ENCODE measurements at places on chromosomes 7 and 10. TPM values are rescaled to one million over a fixed set of nuclear protein-coding genes. Genes with fewer than 3 reads are reported as not detected.

Gene BPGM
- total RNA-seq, result 11.9 TPM

Gene MOGAT3
- total RNA-seq, result not detected

Gene SPDYE8
- total RNA-seq, result not detected

Gene GPR158
- not detected for total RNA-seq

Gene IQUB
- total RNA-seq, result not detected

GRCh38 chr7:26376175-26376917 lies 84.7 kb downstream of the SNX10 start:
- DNase-seq, result peak; percentile 48

DNA sequence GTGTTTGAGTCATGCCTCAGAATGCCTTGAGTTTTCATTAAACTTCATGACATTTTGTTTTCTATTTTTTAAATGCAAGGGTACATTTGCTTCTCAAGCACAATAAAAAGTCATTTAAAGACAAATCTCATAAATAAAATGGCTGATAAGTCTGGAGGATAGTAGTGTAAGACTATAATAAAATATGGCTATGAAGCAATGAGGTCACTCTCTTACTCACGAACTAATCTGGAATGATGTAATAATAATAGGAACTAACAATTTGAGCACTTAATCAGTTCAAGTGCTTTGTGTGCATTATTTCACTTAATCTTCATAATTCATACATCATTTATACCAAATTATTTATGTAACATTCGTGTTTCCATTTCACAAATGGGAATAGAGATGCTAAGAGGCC lies 149.3 kb upstream of the CTTNBP2 start:
- DNase-seq, result no peak

- DNase-seq, result peak; percentile 28
Measured at GRCh38 chr7:153381275-153382040, 621.9 kb downstream of the ACTR3B start.

DNA sequence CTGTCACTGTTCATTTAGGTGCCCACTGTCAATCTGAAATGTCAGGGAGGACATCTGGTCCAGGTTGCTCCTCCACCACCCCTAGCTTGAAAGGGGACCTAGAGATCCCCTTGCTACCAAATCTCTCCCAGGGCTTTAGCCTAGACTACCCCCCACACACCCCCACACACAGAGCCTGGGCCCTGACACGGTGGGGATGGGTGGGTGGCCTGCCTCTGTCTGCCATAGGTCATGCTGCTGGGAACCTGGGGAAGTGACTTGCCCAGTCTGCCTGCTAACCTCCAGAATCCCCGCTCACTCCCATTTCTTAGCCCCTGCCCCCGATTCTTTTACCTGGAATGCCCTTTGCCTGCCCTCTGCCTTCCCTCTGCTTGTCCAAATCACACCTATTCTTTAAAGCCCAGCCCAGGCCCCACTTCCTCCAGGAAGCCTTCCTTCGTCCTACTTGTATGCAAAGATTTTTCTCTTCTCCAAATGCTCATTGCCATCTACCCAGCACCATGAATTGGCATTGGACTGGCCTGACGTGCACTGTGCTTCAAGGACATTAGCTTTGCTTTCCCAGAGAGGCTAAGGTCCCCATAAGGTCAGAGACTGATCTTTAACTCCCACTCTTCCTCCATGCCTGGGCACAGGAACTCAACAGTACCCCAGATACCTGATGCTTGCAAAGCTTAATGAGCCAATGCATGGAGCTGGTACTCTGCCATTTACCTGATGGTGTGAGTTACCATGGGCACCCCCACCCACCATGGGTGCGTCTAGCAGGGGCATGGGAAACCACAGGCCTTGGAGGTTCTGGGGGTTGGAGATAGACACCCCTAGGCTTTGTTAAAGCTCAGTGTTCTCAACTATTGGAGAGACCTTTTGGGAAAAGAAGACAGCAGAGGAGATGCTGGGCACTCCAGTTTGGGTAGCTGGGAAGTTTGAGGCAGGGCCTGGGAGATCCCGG lies 2.0 kb upstream of the SMARCD3 start:
- no peak for DNase-seq

DNA sequence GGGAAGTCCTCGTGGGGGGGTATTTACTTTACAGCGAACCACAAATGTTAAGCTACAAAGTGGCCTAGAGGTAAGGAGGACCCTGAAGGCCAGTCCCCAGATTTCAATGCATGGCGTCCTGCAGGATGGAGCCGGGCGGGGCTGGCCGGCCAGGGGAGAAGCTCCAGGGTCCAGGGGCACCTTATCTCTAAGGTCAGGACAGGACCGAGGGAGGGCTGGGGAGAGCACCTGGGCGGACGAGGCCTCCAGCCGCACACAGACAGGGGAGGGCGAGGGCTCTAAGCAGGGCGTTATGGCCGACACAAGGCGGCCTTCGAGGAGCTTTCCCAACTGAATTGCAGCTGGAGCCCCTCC lies 96.4 kb upstream of the DIP2C start:
- DNase-seq, result no peak

GRCh38 chr10:113524120-113524519 lies 28.7 kb upstream of the HABP2 start:
- no peak for DNase-seq

GRCh38 chr10:126734015-126734414 lies 63.5 kb upstream of the C10orf90 start:
- no peak for DNase-seq

- DNase-seq, result peak; percentile 16
Measured at GRCh38 chr10:43857206-43857930, 208.7 kb upstream of the ZNF32 start.

- DNase-seq, result no peak
Measured at GRCh38 chr7:13312307-13312706, 624.9 kb downstream of the ARL4A start.

GRCh38 chr10:50334273-50334672 lies 83.0 kb upstream of the ASAH2 start:
- no peak for DNase-seq

- no peak for DNase-seq
Measured at GRCh38 chr7:151078233-151079040, 2.2 kb downstream of the FASTK start.

- no peak for DNase-seq
Measured at GRCh38 chr10:78264361-78264760, 230.7 kb downstream of the RPS24 start.

DNA sequence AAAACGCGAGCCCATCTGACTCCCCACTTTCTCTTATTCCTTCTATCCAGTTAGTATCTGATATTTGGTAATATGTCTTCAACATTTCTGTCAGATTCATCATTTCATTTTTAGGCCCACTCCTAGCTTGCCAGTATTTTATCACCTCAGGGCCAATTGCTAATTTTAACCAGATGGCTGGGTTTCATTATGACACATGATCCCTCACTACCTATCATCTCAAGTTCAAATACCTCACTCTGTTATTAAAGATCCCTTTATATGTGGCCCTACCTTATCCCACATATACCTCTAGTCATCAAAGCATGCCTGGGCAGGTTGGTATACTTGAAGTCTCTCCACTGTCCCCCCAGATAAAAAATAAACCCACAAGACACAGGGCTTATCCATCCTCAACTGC lies 104.9 kb downstream of the RNLS start:
- DNase-seq, result no peak

Data from activated CD8-positive, alpha-beta T cell treated with anti-CD3 and anti-CD28 coated beads, Interleukin-2, amount 10 ng/mL, durations not matched to agents 7 days and 5 days (primary cell).